ENCODE measurements at places on chromosomes 6 and 20.

GRCh38 chr20:6919792-6920468 is 152.4 kb downstream of the BMP2 start:
- DNase-seq, result no peak

DNA sequence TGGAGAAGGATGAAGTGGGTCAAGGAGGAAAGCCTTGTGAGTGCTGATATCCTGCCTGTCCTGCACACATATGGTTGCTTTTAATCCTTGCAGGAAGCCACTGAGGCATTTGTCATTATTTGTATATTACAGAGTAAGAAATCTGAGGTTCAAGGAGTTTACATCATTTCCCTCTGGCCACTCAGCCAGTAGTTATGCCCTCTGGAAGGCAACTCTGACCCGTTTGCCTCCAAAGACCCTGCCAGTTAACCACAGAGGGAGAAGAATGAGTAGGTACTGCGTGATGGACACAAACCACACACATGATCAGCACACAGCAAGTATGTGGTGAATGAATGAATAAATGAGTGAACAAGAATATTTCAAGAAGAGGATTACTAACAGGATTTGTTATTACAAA is 7.9 kb upstream of the FAM210B start:
- DNase-seq, result no peak

DNA sequence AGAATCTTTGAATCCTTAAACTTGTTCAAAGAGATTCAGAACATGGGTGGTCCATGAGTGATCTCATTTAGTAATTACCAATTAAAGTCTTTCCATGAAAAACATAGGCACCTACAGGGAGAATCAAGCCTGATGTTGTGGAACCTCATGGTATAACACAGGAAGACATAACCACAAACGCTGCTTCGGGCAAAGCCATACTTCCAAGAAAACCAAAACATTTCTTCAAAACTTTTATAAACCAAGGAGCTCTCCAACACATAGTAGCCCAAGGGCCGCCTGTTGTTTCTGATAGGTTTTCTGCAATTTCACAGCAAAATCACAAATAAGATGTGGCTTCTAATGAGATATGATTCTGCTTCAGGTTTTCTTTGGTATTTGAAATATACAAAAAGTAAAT is 2.5 kb downstream of the CHD6 start:
- DNase-seq, result no peak

- no peak for DNase-seq
Observed at GRCh38 chr6:147164761-147165160, 39.5 kb upstream of the STXBP5 start.

DNA sequence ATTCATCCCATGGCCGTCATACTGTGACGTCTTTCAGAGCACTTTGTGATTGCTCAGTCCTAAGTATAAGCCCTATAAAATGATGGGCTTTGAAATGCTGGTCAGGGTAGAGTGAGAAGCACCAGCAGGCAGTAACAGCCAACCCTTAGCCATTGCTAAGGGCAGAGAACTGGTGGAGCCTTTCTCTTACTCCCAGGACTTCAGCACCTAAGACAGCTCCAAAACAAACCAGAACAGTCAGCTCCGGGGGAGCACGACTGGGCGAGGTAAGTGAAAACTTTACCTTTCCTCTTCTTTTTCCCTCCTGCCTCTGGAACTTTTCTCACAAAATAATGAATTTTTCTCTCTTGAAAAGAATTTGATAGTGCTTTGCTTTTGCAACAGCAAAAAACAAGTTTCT is at the start of gene VIP:
TSS of gene VIP (plus strand) at position 104 of the 400 bp plus-strand sequence. CDS start 1,381 bp downstream, outside the sequence.
- peak; percentile 12 for DNase-seq

DNA sequence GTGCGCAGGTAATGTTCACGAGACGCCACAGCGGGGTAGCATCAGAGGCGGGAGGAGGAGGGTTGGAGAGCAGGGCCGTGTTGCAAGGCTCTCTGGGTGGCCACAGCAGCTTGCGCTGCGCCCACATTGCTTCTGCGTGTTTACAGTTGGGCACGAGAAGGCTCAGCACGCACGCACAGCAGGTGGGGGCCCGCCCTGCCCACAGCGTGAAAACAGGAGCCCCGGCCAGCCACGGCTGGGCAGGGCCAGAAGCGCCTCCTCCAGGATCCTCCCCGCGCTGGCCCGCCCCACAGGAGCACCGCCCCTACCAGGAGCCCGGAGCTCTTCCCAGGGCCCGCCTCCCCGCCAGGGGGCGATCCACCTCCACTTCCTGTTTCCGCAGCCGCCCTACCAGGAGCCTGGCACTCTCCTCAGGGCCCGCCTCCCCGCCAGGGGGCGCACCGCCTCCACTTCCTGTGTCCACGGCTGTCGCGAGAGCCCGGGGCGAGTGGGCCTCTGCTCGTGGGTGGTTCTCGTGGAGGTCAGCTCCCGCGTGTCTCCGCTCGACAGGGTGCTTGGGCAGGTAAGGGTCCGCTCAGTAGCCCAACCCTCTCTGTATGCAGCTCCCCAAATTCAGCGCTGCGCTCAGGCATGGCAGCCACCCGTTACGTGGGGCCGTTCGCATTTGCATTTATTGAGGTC is at the start of gene FAM50B:
TSS of gene FAM50B (plus strand) at position 449 of the 681 bp plus-strand sequence. CDS start 439 bp downstream, outside the sequence.
- DNase-seq, result no peak

All from kidney epithelial cell (primary cell).